Fibroblast of villous mesenchyme (primary cell): ENCODE measurements at places on chromosomes 5 and 9. TPM values are rescaled to one million over a fixed set of nuclear protein-coding genes. Genes with fewer than 3 reads are reported as not detected.

PRSS3 gene
- total RNA-seq: 3.9 and 12.9 TPM in 2 replicates

GRCh38 chr9:89993678-89994630 lies 389.1 kb downstream of the GADD45G start:
- peak; percentile 29 for DNase-seq

- peak; percentile 52 for DNase-seq
Measured at GRCh38 chr9:131799177-131799823, 59.4 kb upstream of the RAPGEF1 start.

PCDHGB7 gene
- 11.2 and 12.6 TPM in 2 replicates for total RNA-seq

GRCh38 chr9:37324691-37325490 lies 97.6 kb upstream of the GRHPR start:
- no peak for DNase-seq

TCF7 gene
- total RNA-seq: under 0.01 and 0.97 TPM in 2 replicates

- DNase-seq: no peak
Measured at GRCh38 chr5:89473196-89473595, 590.2 kb upstream of the MEF2C start.

- DNase-seq: no peak
Measured at GRCh38 chr5:173706700-173707099, 90.2 kb upstream of the BOD1 start.

- peak; percentile 53 for DNase-seq
Measured at GRCh38 chr9:114004221-114004716, 73.8 kb downstream of the AMBP start.

TLE1 gene
- total RNA-seq: 33.5 and 39.3 TPM in 2 replicates

- DNase-seq: no peak
Measured at GRCh38 chr9:81460693-81461092, 228.7 kb downstream of the TLE1 start.

LRRC14B gene
- total RNA-seq: not detected in 2 replicates

GRCh38 chr9:19471737-19472648 lies 63.2 kb downstream of the ACER2 start:
- DNase-seq: peak; percentile 38

DNA sequence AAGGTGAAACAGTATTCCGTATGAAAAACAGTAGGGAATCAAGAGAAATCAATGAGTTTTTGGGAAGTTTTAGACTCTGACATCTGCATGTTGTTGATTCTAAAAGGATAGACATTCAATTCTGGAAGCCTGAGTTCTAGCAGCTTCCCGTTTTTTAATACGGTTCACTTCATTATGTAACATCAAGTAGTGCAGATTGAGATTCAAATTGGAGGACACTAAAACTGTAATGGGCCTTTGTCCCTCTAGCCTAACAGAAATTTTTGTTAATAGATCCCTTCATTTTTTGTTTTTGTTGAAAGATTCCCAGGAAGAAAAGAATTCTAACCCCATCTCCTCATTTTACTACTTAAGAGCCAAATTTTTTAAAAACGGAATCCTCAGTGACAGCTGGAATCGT lies 384.6 kb downstream of the SH3GL2 start:
- DNase-seq: no peak

CKMT2 gene
- total RNA-seq: 0.43 and 0.97 TPM in 2 replicates

- peak; percentile 45 for DNase-seq
Measured at GRCh38 chr9:93096131-93096802, at the start of gene CARD19. CARD19 (plus strand) TSS chr9:93096217; CDS start chr9:93096346, 129 bp downstream.

- DNase-seq: no peak
Measured at GRCh38 chr5:170756691-170757090, 26.8 kb upstream of the GABRP start.

PRR7 gene
- 4.5 and 4.7 TPM in 2 replicates for total RNA-seq

NFIL3 gene
- total RNA-seq: 15.5 and 18.1 TPM in 2 replicates

DDX4 gene
- total RNA-seq: not detected in 2 replicates

- DNase-seq: no peak
Measured at GRCh38 chr9:10512144-10512543, 100.7 kb downstream of the PTPRD start.

- no peak for DNase-seq
Measured at GRCh38 chr9:137057545-137057944, 3.7 kb upstream of the ENTPD2 start.

UNC13B gene
- 17.4 and 23.7 TPM in 2 replicates for total RNA-seq

ZNF883 gene
- total RNA-seq: 0.64 and 2.2 TPM in 2 replicates

GRCh38 chr5:176538230-176538988 lies 1.2 kb upstream of the RNF44 start:
- no peak for DNase-seq

- DNase-seq: peak; percentile 26
Measured at GRCh38 chr5:165460911-165461310, 1955.5 kb downstream of the MAT2B start.

DNA sequence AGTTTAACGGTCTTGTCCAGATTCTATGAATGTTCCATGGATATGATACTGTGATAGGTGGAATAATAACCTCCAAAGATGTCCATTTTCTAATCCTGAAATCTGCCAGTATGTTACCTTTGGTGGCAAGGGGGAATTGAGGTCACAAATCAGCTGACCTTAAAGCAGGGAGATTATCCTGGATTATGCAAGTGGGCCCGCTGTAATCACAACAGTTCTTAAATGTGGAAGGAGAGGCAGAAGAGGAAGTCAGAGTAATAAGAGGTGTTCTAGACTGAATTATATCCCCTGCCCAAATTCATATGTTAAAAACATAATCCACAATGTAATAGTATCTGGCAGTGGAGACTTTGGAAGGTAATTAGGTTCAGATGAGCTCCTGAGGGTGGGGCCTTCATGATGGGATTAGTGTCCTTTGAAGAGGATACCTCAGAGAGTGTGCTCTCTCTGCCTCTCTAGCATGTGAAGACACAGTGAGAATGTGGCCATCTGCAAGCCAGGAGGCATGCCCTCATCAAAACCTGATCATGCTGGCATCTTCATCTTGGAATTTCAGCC lies 47.6 kb upstream of the ZFAND5 start:
- no peak for DNase-seq
